ENCODE measurements at places on chromosomes 2 and 18.

- peak; percentile 45 for DNase-seq
Measured at GRCh38 chr2:8414946-8415879, 266.6 kb upstream of the ID2 start.

- DNase-seq = no peak
Measured at GRCh38 chr2:108905176-108905575, 83.8 kb downstream of the EDAR start.

- no peak for DNase-seq
Measured at GRCh38 chr2:176380341-176380740, 111.1 kb downstream of the MTX2 start.

DNA sequence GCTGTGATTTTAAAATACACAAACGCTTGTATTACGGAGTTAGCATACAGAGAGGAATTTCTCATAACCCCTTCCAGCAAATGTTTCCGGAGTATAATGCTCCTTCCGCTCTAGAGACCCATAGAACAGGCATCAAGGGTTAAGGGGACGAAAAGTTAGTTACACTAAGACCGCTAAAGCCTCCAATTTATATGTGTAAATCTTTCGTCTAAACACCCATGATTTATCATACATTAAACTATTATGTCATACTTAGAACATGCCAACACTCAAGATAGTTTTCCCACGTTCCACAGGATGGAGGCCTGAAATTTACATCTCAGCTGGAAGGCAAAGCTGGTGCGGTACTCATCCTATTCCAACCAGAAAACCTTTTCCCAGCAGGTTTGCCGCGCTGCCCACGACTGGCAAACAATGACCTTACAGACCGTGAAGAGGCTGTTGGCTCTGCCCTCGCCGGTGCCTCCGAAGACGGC lies 650 bp downstream of the ORMDL1 start:
- peak; percentile 61 for DNase-seq

All from NB4 (cell line).